ENCODE measurements at places on chromosomes 1 and 21. TPM values are rescaled to one million over a fixed set of nuclear protein-coding genes. Genes with fewer than 3 reads are reported as not detected.

The SYNC gene
- total RNA-seq, result not detected

The PGLYRP3 gene
- total RNA-seq, result not detected

The RIIAD1 gene
- total RNA-seq, result not detected

The RAB42 gene
- not detected for total RNA-seq

The TRAPPC3 gene
- 44.6 TPM for total RNA-seq

The LRRC53 gene
- total RNA-seq, result not detected

The GJB5 gene
- not detected for total RNA-seq

The EPHA2 gene
- not detected for total RNA-seq

The TMEM240 gene
- 3.4 TPM for total RNA-seq
